ENCODE measurements at places on chromosomes 16 and 17. TPM values are rescaled to one million over a fixed set of nuclear protein-coding genes. Genes with fewer than 3 reads are reported as not detected.

DNA sequence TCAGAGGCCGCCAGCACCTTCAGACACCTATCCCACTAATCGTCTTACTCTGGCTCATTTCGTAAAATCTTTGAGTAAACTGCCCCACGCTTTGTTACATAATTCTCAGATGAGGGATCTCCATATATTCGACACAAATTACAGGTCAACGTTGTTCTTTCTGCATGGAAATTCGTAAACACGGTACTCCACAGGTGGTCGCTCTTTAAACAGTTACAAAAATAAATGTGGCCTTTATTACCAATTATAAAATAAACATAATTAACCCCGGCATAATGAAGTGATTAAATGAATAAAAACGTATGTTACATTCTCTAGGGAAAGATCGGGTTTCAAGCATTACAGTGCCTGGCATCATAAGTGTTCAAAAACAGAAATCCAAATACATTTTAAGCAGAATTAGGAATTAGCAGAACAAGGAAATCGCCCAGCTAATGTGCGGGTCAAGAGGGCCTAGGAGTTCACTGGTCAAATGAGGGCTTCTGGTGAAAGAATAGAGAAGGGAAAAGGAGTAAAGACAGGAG lies 943 bp upstream of the PIP4K2B start:
- peaks cover 33% of the 10 kb centered on the region for H3K4me1 ChIP-seq
- DNase-seq: no peak
- H3K27ac ChIP-seq: peak overlapping the region; percentile 82
- H3K27me3 ChIP-seq: no peaks in the 10 kb centered on the region
- H3K4me3 ChIP-seq: peak overlapping the region; percentile 99

DNA sequence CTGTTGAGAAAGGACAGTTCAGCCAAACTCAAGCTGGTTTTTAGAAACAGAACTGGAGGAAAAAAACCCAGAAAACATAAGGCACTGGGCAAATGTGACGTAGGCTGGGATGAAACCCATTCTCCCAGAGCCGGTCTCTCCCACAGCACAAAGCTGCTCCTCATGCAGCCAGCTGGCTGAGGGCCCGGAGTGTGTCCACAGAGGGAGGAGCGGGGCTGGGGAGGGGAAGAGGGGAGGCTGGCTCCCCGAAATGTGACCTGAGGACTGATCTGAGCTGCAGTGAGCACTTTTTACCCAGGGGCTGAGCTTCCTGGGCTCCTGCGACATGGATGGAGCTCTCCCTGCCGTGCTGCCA lies 20.8 kb downstream of the FOXF1 start:
- H3K36me3 ChIP-seq: peaks cover 17% of the 10 kb centered on the region
- H3K4me3 ChIP-seq: no peak overlapping the region
- H3K27me3 ChIP-seq: no peaks in the 10 kb centered on the region
- no peak for DNase-seq
- H3K27ac ChIP-seq: no peak overlapping the region

Gene DUXB
- total RNA-seq: not detected

DNA sequence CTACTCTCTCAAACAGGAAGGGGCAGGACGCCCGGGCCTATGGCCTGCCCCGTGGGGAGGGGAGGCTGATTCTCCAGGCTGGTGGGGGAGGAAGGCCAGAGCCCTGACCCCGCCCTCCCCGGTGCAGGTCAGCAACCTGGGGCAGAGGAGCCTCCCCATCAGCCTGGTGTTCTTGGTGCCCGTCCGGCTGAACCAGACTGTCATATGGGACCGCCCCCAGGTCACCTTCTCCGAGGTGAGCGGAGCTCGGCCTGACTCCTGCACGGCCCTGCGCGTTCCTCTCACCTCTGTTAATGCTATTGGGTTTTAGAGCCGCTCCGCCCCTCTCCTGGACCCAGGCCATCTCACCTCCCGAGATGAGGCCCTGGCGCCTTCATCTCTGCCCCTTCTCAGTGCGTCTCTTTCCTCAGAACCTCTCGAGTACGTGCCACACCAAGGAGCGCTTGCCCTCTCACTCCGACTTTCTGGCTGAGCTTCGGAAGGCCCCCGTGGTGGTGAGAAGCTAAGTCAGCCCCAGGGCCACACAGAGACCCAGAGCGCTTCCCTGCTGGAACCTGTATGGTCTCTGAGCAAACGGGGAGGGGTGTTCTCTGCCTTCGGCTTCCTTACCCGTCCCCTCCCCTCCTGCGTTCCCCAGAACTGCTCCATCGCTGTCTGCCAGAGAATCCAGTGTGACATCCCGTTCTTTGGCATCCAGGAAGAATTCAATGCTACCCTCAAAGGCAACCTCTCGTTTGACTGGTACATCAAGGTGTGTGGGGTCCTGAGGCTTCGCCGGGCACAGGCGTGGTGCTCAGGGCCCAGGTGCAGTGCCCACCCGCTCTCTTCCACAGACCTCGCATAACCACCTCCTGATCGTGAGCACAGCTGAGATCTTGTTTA lies 25.1 kb upstream of the ITGAX start:
- H3K27ac ChIP-seq: no peak overlapping the region
- no peaks in the 10 kb centered on the region for H3K36me3 ChIP-seq
- H3K4me3 ChIP-seq: no peak overlapping the region

DNA sequence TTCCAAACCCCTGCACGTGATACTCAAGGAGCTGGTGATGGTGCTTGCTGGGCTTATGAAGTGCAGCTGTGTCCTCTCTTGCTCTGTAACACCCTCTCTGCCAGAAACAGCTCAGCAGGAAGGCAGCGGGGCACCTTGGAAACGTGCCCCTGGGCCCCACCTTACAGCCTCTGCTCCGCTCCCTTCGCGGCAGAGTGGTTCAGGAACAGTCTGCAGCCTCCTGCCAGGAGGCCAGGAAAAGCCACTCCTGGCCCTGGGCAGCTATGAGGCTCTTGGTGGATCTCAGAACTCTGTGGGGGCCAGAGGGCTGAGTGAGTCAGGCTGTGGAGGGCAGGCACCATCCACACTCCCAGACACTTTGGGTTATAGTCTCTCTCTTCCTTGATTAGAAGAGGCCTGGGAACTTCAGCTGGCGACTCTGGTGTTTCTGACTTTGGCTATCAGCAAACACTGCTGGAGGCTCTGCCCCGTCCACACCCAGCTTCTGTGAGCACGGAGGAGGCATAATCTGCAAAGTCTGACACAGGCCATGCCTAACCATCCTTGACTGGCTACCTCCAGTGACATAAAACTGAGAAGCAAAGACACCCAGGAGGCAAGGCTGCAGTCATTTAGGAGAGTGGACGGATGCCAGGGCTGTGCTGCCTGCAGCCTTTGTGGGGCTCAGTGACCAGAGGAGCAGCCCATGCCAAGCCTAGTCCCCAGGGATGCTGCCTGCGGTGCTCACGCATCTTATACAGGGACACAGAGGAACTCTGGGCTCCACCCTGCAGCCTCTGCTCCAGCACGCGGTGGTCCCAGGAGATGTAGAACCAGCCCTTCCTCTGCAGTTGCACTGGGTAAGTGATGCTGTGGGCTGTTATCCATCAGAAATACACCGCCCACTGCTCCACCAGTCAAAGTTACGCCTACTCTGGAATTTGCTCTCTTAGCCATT lies 65.3 kb downstream of the METRNL start:
- DNase-seq: no peak
- H3K36me3 ChIP-seq: no peaks in the 10 kb centered on the region
- H3K4me3 ChIP-seq: no peak overlapping the region
- H3K4me1 ChIP-seq: no peaks in the 10 kb centered on the region

GRCh38 chr16:75919664-75920063 lies 193.4 kb upstream of the CPHXL start:
- DNase-seq: no peak
- H3K27ac ChIP-seq: no peak overlapping the region

DNA sequence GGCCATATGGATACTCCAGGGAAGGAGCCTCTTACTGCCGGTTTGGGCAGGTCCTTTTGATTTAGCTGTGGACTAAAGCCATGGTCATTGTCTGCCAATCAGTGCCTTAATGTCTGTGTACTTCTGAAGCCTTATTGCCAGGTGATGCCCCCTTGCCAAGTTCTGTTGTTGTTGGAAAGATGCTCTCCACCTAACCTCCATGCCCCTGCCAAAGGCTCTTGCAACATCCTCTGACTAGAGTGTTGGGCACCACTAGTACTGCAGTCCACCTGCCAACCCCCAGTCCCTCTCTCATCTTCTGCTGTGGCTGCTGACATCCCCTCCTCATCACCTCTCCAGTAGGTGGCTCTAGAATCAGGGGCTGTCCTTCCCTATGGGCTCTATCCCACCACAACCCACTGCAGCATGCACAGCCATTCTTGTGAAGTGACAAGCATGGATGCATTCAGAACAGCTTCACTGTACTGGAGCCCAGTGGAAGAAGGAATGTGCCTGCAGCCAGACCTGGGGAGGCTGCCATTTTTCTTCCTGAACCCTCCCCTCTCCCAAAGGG lies 375.3 kb upstream of the CDH5 start:
- no peaks in the 10 kb centered on the region for H3K4me1 ChIP-seq
- H3K27ac ChIP-seq: no peak overlapping the region
- no peaks in the 10 kb centered on the region for H3K36me3 ChIP-seq

- H3K27me3 ChIP-seq: no peaks in the 10 kb centered on the region
- peaks cover 33% of the 10 kb centered on the region for H3K4me1 ChIP-seq
- no peak for DNase-seq
- peak overlapping the region; percentile 84 for H3K27ac ChIP-seq
- H3K36me3 ChIP-seq: peaks cover 21% of the 10 kb centered on the region
Observed at GRCh38 chr17:29640981-29641642, 18.4 kb upstream of the CORO6 start.

- no peak overlapping the region for H3K4me3 ChIP-seq
- no peak overlapping the region for H3K27ac ChIP-seq
- DNase-seq: no peak
- no peaks in the 10 kb centered on the region for H3K27me3 ChIP-seq
- H3K36me3 ChIP-seq: no peaks in the 10 kb centered on the region
Observed at GRCh38 chr17:59289981-59290301, 41.5 kb upstream of the YPEL2 start.

Gene GRIN2C
- not detected for total RNA-seq

DNA sequence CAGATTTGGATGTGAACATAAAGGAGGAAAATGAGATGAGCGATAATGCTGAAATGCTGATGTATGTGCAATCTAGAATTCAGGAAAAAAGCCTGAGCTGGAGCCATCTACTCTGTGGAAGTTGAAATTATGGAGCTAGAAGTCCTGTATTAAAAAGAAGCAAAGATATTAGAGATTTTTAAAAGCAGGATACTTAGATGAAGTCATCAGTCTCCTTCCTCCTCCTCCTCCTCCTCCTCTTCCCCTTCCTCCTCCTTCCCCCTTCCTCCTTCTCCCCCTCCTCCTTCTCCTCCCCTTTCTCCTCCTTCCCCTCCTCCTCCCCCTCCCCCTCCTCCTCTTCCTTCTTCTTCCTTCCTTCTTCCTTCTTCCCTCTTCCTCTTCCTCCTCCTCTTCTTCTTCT lies 823.8 kb upstream of the CA10 start:
- no peaks in the 10 kb centered on the region for H3K36me3 ChIP-seq
- H3K27me3 ChIP-seq: no peaks in the 10 kb centered on the region
- H3K4me3 ChIP-seq: no peak overlapping the region
- DNase-seq: no peak
- H3K4me1 ChIP-seq: no peaks in the 10 kb centered on the region
- H3K27ac ChIP-seq: no peak overlapping the region

Gene MYH13
- not detected for total RNA-seq

DNA sequence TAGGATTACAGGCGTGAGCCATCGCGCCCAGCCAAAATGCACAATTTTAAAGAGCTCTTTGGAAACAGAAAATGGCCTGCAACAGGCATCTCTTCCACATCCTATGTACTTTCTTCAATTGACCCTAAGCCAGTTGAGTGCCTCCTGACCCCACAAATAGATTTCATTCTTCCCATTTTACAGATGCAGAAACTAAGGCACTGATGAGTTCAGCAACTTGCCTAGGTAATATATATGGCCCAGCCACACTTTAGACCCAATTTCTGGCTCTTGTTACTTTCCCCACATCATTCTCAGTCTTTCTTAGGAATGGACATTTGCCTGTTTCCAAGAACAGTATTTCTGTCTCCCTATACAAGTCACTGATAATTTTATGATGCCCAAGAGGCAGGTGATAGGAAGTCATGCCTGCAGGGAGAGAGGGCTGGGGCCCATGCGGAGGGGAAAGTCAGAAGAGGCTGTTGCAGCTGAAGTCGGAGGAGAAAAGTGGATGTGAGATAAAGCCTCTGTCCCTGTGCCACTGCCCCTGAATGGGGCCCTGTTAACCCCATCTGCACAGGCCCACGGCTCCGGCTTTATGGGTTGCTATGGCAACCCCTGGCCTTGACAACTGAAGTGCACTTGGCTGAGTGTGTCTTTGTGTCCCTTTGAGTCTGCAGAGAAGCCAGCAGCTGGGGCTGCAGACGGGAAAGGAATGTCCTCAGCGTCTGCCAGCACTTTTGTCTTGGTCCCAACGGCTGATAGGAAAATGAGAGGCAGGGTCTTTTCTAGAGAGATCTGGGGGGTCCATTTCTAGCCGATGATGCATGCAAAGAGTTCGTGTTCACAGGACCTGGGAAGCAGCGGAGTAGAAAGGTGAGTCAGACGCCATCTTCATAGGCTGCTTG lies 45.9 kb downstream of the ABAT start:
- H3K4me3 ChIP-seq: no peak overlapping the region
- DNase-seq: no peak
- H3K27ac ChIP-seq: no peak overlapping the region

DNA sequence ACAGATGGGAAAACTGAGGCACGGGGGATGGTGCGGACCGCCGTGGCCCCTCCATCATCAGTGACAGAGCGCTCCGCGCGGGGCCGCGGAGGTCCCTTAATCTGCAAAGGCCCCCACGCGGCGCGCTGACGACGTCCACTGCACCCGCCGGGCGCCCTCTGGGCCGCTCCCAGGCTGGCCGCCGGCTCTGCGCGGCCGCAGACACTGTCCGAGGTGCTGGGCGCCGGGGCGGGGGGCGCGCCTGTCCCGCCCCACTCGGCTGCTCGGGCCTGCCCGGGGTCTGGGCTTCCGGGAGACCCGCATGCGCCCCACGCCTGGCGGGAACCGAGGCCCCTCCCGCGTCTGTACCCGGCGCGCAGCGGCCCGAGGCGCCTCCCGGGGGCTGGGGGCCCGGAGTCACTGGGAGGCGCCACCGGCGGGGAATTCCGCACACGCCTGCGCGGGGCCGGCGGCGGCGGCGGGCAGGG lies 550 bp upstream of the RNF213 start:
- H3K36me3 ChIP-seq: peaks cover 20% of the 10 kb centered on the region
- H3K27ac ChIP-seq: peak overlapping the region; percentile 98
- peak overlapping the region; percentile 79 for H3K4me3 ChIP-seq
- DNase-seq: peak; percentile 90
- H3K4me1 ChIP-seq: peaks cover 65% of the 10 kb centered on the region

Gene ABAT
- total RNA-seq: 6.0 TPM

GRCh38 chr17:77163511-77164280 lies 22.9 kb downstream of the SEC14L1 start:
- no peak for DNase-seq
- H3K27ac ChIP-seq: peak overlapping the region; percentile 11
- H3K4me3 ChIP-seq: no peak overlapping the region
- H3K4me1 ChIP-seq: peaks cover 27% of the 10 kb centered on the region
- no peaks in the 10 kb centered on the region for H3K27me3 ChIP-seq

GRCh38 chr17:66185862-66186261 lies 6.1 kb downstream of the CEP112 start:
- H3K4me1 ChIP-seq: peaks cover 1% of the 10 kb centered on the region
- H3K4me3 ChIP-seq: no peak overlapping the region
- H3K27ac ChIP-seq: no peak overlapping the region
- no peaks in the 10 kb centered on the region for H3K27me3 ChIP-seq
